ENCODE measurements at places on chromosomes 13 and 19. TPM values are rescaled to one million over a fixed set of nuclear protein-coding genes. Genes with fewer than 3 reads are reported as not detected.

LILRA1 gene
- 0.43 TPM for polyA plus RNA-seq

DNA sequence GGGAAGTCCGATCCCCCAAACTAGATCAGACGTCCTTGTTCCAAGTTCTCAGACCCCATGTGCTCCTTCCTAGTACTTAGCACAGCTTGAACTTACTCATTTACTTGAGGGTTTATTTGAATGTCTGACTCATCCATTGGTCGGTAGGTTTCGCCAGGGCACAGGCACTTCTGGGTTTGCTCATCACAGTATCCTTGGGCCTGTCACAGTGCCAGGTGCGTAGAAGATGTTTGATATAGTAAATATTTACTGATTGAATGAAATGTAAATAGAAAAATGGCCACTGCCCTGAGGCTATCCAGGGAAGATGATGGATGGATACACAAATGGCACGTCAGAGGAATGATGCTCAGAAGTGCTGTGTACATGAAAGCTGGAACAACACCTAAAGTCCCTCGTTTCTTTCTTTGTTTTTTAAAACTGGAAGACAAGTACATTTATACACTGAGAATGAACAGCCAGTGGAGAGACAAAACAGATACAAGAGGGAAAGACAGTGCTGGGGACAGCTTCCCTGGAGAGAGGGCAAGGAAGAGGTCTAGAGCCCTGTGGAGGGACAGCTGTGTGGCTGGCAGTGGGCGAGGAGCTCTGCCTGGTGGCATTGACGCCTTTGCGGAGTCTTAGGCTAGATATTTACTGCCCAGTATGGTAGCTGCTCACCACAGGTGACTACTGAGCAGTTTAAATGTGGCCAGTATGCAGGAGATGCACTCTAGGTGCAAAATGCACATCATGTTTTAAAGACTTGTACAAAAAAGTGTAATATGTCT, 31.2 kb upstream of the KL start:
- no peaks in the 10 kb centered on the region for H3K4me1 ChIP-seq
- no peaks in the 10 kb centered on the region for H3K27me3 ChIP-seq
- no peak overlapping the region for H3K27ac ChIP-seq
- no peak overlapping the region for H3K4me3 ChIP-seq
- no peak for DNase-seq
- no peaks in the 10 kb centered on the region for H3K36me3 ChIP-seq

GRCh38 chr19:2081873-2082810, 14.0 kb downstream of the MOB3A start:
- no peak overlapping the region for H3K4me3 ChIP-seq
- peaks cover 59% of the 10 kb centered on the region for H3K36me3 ChIP-seq
- DNase-seq, result no peak
- peaks cover 2% of the 10 kb centered on the region for H3K4me1 ChIP-seq

ERF gene
- polyA plus RNA-seq, result 70.3 TPM

LAMP1 gene
- polyA plus RNA-seq, result 215 TPM

RINL gene
- polyA plus RNA-seq, result 31.8 TPM

CILP2 gene
- 0.09 TPM for polyA plus RNA-seq

GRCh38 chr19:43751466-43752220, 3.1 kb downstream of the SMG9 start:
- DNase-seq, result no peak
- peaks cover 47% of the 10 kb centered on the region for H3K36me3 ChIP-seq
- H3K27me3 ChIP-seq, result no peaks in the 10 kb centered on the region
- H3K4me3 ChIP-seq, result no peak overlapping the region
- H3K27ac ChIP-seq, result no peak overlapping the region
